Activated CD4-positive, alpha-beta T cell treated with anti-CD3 and anti-CD28 coated beads, Interleukin-2, amount 10 ng/mL, durations not matched to agents 24 days and 14 days (primary cell): ENCODE measurements at places on chromosomes 4 and X. TPM values are rescaled to one million over a fixed set of nuclear protein-coding genes. Genes with fewer than 3 reads are reported as not detected.

MED12 gene
- total RNA-seq, result 61.0 and 65.9 TPM in 2 replicates

BEND2 gene
- total RNA-seq, result not detected in 2 replicates

PSAPL1 gene
- total RNA-seq, result not detected in 2 replicates

PCDH7 gene
- not detected in 2 replicates for total RNA-seq

UGT2B7 gene
- not detected in 2 replicates for total RNA-seq

ARHGEF6 gene
- 37.4 and 38.0 TPM in 2 replicates for total RNA-seq

CENPVL1 gene
- total RNA-seq, result not detected in 2 replicates

CSTF2 gene
- total RNA-seq, result 71.4 and 73.6 TPM in 2 replicates

HDAC6 gene
- 50.6 and 55.2 TPM in 2 replicates for total RNA-seq

FOXR2 gene
- total RNA-seq, result not detected in 2 replicates

MAOB gene
- not detected in 2 replicates for total RNA-seq

ZXDA gene
- 2.5 and 3.3 TPM in 2 replicates for total RNA-seq

ZFP42 gene
- 0.12 TPM in 1 of 2 replicates, not detected in the other for total RNA-seq

DNA sequence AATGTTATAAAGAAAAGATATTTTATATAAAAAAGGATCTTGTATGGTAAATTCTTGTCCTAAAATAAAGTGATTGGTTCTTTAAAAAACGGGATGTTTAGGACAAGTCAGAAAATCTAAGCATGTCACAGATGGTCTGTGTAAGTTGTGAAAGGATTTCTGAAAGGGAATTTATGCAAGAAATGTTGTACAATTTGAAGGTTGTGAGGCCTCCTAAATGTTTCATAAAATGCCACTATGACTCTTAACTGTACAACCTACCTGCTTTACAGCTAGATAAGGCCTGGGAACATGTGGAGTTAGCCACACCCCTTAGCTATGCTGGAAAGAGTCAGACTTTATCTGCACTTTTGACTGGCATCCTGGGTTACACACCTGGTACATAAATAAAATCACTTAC lies 951.5 kb upstream of the POU3F4 start:
- no peak overlapping the region for H3K4me3 ChIP-seq
- no peak for DNase-seq
- no peaks in the 10 kb centered on the region for H3K4me1 ChIP-seq
- no peak overlapping the region for H3K27ac ChIP-seq
- no peaks in the 10 kb centered on the region for H3K36me3 ChIP-seq

GRCh38 chrX:39891781-39892180 lies 206.0 kb downstream of the BCOR start:
- H3K27me3 ChIP-seq, result no peaks in the 10 kb centered on the region
- H3K36me3 ChIP-seq, result no peaks in the 10 kb centered on the region
- H3K4me3 ChIP-seq, result no peak overlapping the region

GRCh38 chrX:133783274-133783673 lies 202.1 kb downstream of the GPC3 start:
- no peak for DNase-seq
- H3K4me3 ChIP-seq, result no peak overlapping the region
- H3K36me3 ChIP-seq, result no peaks in the 10 kb centered on the region
- no peaks in the 10 kb centered on the region for H3K27me3 ChIP-seq
- H3K27ac ChIP-seq, result no peak overlapping the region
- H3K4me1 ChIP-seq, result no peaks in the 10 kb centered on the region

- no peaks in the 10 kb centered on the region for H3K36me3 ChIP-seq
- no peak overlapping the region for H3K4me3 ChIP-seq
- H3K27ac ChIP-seq, result no peak overlapping the region
- H3K4me1 ChIP-seq, result peaks cover 4% of the 10 kb centered on the region
Observed at GRCh38 chrX:133401536-133401935, 13.8 kb downstream of the GPC4 start.

GRCh38 chrX:3134316-3134945 lies 93.2 kb downstream of the ARSF start:
- H3K27ac ChIP-seq, result no peak overlapping the region
- H3K4me3 ChIP-seq, result no peak overlapping the region
- H3K36me3 ChIP-seq, result no peaks in the 10 kb centered on the region
- H3K27me3 ChIP-seq, result no peaks in the 10 kb centered on the region

GRCh38 chr4:15063341-15063740 lies 61.1 kb downstream of the CPEB2 start:
- peaks cover 29% of the 10 kb centered on the region for H3K36me3 ChIP-seq
- no peak overlapping the region for H3K4me3 ChIP-seq
- no peak for DNase-seq
- no peaks in the 10 kb centered on the region for H3K4me1 ChIP-seq
- no peaks in the 10 kb centered on the region for H3K27me3 ChIP-seq

DNA sequence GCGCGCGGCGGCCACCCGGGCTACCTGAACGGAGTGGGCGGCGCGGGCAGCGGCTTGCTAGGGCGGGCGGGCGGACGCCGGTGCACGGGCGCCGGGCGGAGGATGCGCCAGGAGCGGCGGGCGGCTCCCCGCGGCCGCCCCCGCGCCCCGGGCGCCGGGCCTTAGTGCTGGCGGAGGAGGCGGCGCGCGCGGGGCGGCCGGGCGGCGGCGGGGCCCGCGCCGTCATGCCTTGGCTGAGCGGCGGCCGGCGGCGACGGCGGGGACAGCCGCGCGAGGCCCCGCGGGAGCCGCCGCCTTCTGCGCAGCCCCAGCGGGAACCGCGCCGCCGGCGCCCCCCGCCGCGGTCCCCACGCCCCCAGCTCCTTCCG lies 48.2 kb downstream of the CLDN34 start:
- DNase-seq, result no peak
- no peak overlapping the region for H3K4me3 ChIP-seq
- peaks cover 6% of the 10 kb centered on the region for H3K27me3 ChIP-seq
- H3K4me1 ChIP-seq, result peaks cover 33% of the 10 kb centered on the region

- H3K27me3 ChIP-seq, result no peaks in the 10 kb centered on the region
- H3K4me3 ChIP-seq, result peak overlapping the region; percentile 14
- peaks cover 16% of the 10 kb centered on the region for H3K36me3 ChIP-seq
Observed at GRCh38 chrX:19814240-19814639, 73.2 kb downstream of the SH3KBP1 start.

- no peak overlapping the region for H3K4me3 ChIP-seq
- H3K4me1 ChIP-seq, result no peaks in the 10 kb centered on the region
- H3K27ac ChIP-seq, result no peak overlapping the region
- H3K27me3 ChIP-seq, result no peaks in the 10 kb centered on the region
Observed at GRCh38 chrX:151962034-151962433, 12.4 kb downstream of the GABRE start.

DNA sequence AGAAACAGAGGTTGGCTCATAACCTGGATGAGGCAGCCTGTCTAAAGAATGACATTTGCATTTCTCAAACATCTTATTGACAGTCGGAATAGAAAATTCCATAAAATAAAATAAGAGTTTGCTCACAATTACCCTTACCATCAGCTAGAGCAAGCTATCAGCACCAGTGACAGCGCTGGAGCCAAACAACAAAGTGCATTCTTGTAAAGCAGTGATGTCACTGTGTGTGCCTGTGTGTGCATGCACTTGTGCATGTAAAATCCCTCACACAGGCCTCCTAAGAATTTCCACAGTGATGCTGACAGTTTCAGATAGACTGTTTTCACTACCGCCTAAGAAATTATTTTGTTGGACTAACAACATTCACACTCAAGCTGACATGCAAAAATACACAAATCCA lies 77.6 kb downstream of the EVC2 start:
- H3K36me3 ChIP-seq, result no peaks in the 10 kb centered on the region
- no peak overlapping the region for H3K4me3 ChIP-seq
- no peak for DNase-seq
- H3K27ac ChIP-seq, result no peak overlapping the region
- no peaks in the 10 kb centered on the region for H3K4me1 ChIP-seq

GRCh38 chr4:6957148-6957520 lies 47.5 kb downstream of the TBC1D14 start:
- DNase-seq, result no peak
- no peak overlapping the region for H3K4me3 ChIP-seq
- peaks cover 5% of the 10 kb centered on the region for H3K4me1 ChIP-seq

GRCh38 chrX:41923978-41924683 lies 777 bp upstream of the CASK start:
- peaks cover 22% of the 10 kb centered on the region for H3K4me1 ChIP-seq
- H3K4me3 ChIP-seq, result peak overlapping the region; percentile 85
- peak overlapping the region; percentile 72 for H3K27ac ChIP-seq
- peaks cover 2% of the 10 kb centered on the region for H3K27me3 ChIP-seq
- no peaks in the 10 kb centered on the region for H3K36me3 ChIP-seq

DNA sequence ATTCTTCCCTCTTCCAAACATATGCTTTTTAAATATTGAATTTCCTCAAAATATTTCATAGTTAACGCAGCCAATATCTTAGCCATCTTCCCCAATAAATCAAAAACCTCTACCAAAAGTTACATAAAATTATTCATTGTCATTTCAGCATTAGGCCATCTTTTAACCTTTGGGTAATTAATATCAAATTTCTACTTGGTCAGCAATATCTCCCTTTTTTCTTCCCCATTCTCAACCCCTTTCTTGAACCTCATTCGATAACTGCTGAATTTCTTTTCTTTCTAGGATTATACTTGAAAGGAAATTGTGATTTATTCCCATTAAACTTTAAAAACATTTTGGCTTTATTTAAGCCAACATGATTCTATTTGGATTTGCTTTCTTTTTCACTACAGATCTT lies 65.0 kb downstream of the RAP1GDS1 start:
- no peak overlapping the region for H3K27ac ChIP-seq
- DNase-seq, result no peak
- H3K27me3 ChIP-seq, result no peaks in the 10 kb centered on the region
- H3K4me3 ChIP-seq, result no peak overlapping the region
- peaks cover 19% of the 10 kb centered on the region for H3K36me3 ChIP-seq

DNA sequence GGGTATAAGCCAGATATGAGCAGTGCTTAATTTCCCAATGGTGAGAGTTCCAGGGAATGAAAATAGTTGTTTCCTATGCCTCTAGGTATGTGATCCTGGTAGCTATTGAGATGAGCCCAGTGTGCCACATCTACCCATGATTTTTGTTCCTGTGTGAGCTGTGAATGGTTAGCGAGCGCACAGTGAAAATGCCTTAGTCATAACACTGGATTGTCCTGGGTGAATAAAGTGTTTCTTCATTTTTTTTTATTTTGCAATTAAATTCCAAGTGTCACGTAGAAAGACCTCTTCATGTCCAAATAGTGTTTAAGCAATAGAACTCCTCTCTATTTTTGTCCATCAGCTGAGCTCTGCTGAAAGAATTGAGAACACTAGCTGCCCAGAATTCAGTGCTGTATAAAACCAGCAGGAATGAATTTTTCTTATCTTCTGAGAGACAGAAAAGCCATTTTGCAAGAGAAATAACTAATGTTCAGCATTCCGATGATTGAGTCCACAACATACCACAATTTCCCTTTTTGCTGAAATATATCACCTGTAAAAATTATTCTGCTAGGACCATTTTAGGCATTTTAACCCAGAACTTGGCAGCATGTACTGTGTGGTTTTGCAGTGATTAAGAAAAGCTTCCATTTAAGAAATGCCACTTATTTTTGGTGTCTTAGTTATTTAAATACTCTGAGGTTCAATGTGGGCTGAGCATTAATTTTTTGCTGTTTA lies 5.6 kb downstream of the MAOA start:
- H3K4me3 ChIP-seq, result no peak overlapping the region
- no peaks in the 10 kb centered on the region for H3K4me1 ChIP-seq
- H3K27me3 ChIP-seq, result peaks cover 3% of the 10 kb centered on the region
- no peaks in the 10 kb centered on the region for H3K36me3 ChIP-seq
- DNase-seq, result no peak

GRCh38 chr4:130850019-130850524 lies 1754.1 kb downstream of the C4orf33 start:
- H3K27me3 ChIP-seq, result no peaks in the 10 kb centered on the region
- no peak overlapping the region for H3K4me3 ChIP-seq
- no peak for DNase-seq
- no peaks in the 10 kb centered on the region for H3K4me1 ChIP-seq
- H3K27ac ChIP-seq, result no peak overlapping the region

- H3K27me3 ChIP-seq, result no peaks in the 10 kb centered on the region
- H3K27ac ChIP-seq, result no peak overlapping the region
- no peaks in the 10 kb centered on the region for H3K4me1 ChIP-seq
- no peak for DNase-seq
- no peak overlapping the region for H3K4me3 ChIP-seq
Observed at GRCh38 chrX:12554206-12554605, 237.0 kb upstream of the PRPS2 start.

DNA sequence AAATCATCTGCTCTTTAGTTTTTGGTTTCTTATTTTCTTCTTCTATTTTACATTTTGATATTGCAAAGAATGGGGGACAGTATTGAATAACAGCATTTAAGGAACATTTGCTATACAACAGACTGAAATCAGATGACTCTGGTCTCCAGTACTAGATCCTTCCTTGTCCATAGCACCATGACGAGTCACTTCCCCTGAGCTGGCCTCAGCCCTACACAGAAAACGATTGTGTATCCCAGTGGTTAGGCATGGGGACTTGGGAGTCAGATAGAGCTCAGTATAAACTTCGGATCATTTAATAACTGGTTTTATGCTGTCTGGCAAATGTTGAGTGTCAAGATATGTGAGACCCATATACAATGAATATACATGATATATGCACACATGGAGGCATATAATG lies 44.7 kb upstream of the BEX4 start:
- H3K4me1 ChIP-seq, result no peaks in the 10 kb centered on the region
- H3K4me3 ChIP-seq, result no peak overlapping the region
- no peak for DNase-seq
- H3K27ac ChIP-seq, result no peak overlapping the region
- H3K36me3 ChIP-seq, result no peaks in the 10 kb centered on the region
- no peaks in the 10 kb centered on the region for H3K27me3 ChIP-seq

DNA sequence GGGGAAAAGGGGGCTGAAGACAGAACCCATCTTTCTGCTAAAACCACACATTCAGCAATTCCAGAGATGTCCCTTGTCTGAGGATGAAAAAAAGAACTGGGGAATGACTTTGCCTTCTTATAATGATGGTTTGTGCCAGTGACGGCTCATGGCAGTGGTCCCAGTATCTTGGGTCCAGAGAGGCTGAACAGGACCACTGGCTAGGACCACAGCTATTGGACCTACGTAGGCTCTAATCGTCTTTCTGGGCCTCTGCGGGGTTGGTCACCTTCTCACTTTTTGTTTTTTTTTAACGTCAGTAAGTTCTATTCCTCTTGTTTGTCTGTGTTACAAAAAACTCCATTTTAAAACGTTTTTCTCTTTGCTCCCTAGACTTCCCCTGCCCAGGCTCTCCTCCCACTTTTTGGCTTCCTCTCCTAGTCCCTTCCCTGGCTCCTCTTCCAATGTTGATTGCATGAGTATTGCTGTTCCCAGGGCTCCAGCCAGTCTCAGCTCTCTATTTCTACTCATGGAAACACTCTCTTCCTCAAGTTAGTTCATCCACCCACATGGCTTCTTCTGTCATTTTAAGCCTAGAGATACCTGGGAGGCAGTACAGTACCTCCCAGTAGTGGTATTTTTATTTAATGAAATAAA lies 52.6 kb upstream of the STX18 start:
- H3K4me3 ChIP-seq, result no peak overlapping the region
- no peaks in the 10 kb centered on the region for H3K27me3 ChIP-seq
- H3K27ac ChIP-seq, result no peak overlapping the region
- no peak for DNase-seq

DNA sequence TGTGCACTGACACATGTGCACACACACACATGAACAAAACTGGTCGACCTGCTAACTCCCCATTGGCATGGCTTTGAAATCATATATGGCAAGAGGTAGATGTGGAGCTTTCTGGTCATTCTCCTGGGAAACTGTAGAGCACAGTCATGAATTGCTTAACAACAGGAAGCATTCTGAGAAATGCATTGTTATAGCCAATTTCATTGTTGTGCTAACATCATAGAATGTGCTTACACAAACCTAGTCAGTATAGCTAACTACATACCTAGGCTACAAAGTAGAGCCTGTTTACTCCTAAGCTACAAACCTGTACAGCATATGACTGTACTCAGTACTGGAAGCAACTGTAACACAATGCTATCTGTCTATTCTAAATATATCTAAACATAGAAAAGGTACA lies 134.2 kb upstream of the SH3RF1 start:
- no peak overlapping the region for H3K27ac ChIP-seq
- H3K36me3 ChIP-seq, result peaks cover 10% of the 10 kb centered on the region
- H3K4me3 ChIP-seq, result no peak overlapping the region
- H3K4me1 ChIP-seq, result peaks cover 14% of the 10 kb centered on the region
- no peak for DNase-seq
